ENCODE measurements at places on chromosomes 4 and X.

- DNase-seq, result no peak
These were observed 486.5 kb downstream of the ARAP2 start for GRCh38 chr4:35757836-35758235.

DNA sequence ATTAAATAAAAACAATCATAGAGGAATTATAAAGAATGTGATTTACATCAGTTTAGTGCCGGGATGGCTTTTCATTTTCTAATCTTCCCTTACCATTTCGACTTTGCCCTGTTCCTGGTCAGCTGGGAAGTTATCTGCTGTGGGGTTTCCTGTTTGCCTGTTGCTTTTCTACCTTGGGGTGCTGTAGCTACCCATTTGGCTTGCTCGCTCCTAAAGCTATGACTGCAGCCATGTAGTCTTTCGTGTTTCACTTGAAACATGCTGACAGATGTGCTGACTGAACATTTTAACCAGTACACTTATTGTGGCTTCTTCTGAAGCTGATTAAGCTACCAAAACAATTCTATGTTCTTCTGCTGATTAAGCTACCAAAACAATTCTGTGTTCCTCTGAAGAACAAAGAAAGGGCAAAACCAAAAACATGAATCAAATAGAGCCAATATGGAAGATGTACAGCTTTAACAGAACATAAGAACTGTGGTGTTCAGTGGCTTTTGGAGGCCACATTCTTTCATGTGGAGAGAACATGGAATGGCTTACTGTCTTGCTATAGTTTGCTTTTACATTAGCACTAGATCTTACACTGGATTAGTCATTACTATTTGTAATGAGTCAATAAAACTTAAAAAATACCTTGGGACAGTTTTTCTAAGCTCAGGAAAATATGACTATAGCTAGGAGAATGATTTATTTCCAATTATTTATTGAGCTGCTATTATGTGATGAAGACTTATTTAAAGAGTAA lies 440.4 kb downstream of the SPRY1 start:
- no peak for DNase-seq

DNA sequence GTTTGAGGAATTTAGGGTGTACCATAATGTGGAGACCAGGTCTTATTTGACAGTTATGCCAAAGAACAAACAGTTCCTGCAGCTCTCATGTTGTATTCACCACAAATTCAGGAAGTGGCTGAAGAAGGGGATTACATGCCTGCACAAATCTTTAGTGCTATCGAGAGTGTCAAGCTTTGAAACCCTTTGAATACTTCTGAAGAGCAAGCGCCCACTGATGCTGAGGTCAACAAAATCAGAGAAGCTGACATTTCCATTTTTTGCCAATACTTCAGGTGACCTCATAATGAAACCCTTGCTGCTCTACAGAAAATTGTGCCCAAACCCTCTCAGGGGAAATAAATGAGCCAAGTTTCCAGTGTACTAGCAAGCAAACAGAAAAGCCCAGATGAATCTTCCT lies 28.4 kb downstream of the PAK3 start:
- DNase-seq, result no peak

DNA sequence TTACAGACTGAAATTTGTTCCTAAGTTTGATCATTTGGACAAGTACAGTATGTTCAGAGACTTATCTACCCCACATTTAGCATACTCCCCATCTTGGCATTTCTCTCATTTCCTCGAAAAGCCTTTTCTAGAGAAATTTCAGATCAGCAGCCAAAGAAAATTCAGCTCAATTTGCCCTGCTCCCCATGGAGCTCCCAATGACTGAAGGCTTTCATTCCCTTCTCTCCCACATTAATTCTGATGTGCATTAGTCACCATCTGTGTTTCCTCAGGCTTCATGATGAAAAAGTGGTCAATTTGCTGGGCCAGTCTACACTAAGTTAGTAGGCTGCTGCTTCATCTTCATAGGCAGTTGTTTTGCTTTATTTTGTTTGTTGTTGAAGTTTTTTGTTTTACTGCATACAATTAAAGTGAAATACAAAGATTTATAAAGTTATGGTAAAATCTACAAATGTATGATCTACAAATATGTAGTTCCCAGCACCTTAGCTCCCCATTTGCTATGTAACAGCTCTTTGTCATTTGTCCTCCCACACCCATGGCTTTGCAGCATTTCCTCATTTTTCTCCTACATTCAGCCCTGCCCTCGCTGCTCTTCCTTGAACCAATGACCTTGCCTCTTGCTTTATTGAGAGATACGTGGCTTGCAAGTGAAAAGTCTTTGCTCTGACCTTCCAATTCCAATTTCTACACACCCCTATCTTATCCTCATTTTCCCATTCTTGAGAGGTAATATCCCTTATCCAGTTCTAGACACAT lies 193.9 kb downstream of the ANAPC10 start:
- no peak for DNase-seq

- no peak for DNase-seq
These were observed 1038.3 kb downstream of the RAPGEF2 start for GRCh38 chr4:160141206-160141605.

GRCh38 chr4:126991965-126992364 lies 640.8 kb upstream of the INTU start:
- no peak for DNase-seq

- no peak for DNase-seq
These were observed 64.5 kb upstream of the PRSS12 start for GRCh38 chr4:118417325-118417724.

GRCh38 chr4:20881658-20882057 lies 181.4 kb downstream of the PACRGL start:
- no peak for DNase-seq

- no peak for DNase-seq
These were observed 18.4 kb downstream of the UBE2K start for GRCh38 chr4:39716356-39716755.

- no peak for DNase-seq
These were observed 9.8 kb upstream of the PDS5A start for GRCh38 chr4:39987485-39987884.

DNA sequence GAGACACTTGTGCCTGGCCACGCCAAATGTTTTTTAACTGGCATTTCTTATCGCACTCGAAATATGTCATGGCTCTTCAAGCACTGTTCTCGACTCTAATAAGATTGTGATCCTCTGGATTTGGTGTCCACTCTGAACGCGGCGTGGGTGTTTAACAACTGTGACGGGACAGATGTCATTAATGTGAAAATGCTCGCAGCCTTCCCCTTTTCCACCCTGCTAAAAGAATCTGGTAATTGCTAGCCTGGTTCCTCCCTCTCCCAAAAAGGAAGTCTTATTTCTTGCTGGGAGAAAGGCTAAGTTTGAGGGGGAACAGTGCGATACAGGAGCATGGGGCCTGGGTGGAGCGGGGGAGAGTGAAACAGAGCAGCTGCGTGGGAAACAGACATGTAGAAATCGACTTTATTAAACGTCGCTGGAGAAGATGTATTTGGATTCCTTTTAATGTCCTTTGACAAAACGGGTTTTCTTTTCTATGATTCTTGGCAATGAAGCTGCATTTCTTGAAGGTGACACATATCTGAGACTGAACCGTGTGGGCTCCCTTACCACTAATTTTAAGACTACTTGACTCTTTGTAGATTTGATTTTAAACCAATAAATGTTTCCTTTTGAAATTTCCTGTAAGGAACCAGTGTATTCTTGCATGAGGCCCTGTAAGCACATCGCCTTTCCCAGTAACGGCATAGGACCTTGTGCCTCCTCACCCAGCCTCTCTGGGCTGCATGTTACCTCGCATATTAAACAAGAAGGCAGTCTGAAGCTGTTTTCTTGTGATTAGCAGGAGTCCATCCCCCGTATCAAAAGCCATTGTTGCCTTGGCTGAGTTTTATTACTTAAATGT lies 17.8 kb downstream of the TBC1D1 start:
- no peak for DNase-seq

GRCh38 chrX:116357329-116357728 lies 79.1 kb upstream of the SLC6A14 start:
- DNase-seq, result no peak

DNA sequence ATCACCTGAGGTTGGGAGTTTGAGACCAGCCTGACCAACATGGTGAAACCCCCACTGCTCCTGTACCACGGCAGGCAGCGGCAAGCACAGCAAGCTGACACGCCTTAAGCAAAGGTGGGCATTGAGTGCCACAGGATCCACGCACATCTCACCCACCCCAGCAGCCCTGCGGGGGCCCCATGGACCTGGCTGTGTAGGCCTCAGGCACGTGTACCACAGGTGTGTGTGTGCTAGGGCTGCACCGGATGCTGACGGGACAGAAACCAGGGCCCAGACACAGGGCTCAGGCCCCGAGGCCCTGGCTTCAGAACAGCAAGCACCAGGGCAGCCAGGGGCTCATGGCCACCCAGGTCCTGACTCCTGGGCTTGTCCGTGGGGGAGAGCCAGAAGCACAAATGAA lies 46.8 kb downstream of the GAK start:
- DNase-seq, result no peak

Measured in activated CD4-positive, CD25-positive, alpha-beta regulatory T cell (primary cell).